RPMI7951 (cell line): ENCODE measurements at places on chromosomes 3 and 15. TPM values are rescaled to one million over a fixed set of nuclear protein-coding genes. Genes with fewer than 3 reads are reported as not detected.

GRCh38 chr15:51770902-51771301 is 19.5 kb downstream of the TMOD2 start:
- DNase-seq, result no peak

STRA6 gene
- total RNA-seq, result 95.7 and 114 TPM in 2 replicates

POTEB2 gene
- total RNA-seq, result not detected in 2 replicates

GPR27 gene
- not detected in 2 replicates for total RNA-seq

FHIT gene
- 2.4 and 3.6 TPM in 2 replicates for total RNA-seq

GRCh38 chr3:148962513-148962912 is 28.8 kb upstream of the GYG1 start:
- DNase-seq, result peak; percentile 73

GPR149 gene
- not detected in 2 replicates for total RNA-seq

DNA sequence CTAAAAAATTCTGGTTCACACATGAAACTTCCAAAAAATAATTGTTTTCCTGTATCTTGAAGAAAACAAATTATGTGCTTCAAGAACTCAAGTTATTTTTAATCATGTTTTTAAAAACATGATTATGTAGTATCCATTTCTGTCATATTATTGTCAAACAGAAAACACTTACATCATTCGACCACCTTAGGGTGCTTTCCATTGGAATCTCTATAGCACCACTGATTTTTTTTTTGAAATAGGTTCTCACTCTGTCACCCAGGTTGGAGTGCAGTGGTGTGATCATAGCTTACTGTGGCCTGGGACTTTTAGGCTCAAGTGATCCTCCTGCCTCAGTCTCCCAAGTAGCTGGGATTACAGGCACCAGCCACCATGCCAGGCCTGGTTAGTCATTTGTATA is 457.3 kb downstream of the SI start:
- no peak for DNase-seq

- DNase-seq, result no peak
These were observed 24.8 kb downstream of the PEX5L start for GRCh38 chr3:180011927-180012326.
